ENCODE measurements at places on chromosomes 6 and 20.

- no peak for DNase-seq
These were observed 76.6 kb upstream of the PMEPA1 start for GRCh38 chr20:57786304-57786932.

DNA sequence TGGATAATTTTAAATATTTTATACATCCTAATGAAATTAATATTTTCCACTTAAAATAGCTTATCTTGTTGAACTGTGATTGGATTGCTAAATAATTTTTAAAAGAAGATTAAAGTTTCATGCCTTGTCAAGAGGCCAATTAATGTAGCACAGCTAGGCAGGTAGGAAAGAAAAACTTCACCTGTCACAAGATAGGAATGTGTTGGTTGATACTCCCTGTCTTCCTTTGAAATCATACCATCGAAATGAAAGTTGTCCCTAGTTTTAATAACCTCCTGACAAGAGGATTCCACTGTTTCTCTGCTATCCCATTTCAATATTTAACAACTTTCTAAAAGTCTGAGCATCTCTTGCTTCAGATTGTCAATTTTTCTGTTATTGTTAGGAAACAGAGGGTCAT is 80.8 kb downstream of the BMP6 start:
- no peak for DNase-seq

DNA sequence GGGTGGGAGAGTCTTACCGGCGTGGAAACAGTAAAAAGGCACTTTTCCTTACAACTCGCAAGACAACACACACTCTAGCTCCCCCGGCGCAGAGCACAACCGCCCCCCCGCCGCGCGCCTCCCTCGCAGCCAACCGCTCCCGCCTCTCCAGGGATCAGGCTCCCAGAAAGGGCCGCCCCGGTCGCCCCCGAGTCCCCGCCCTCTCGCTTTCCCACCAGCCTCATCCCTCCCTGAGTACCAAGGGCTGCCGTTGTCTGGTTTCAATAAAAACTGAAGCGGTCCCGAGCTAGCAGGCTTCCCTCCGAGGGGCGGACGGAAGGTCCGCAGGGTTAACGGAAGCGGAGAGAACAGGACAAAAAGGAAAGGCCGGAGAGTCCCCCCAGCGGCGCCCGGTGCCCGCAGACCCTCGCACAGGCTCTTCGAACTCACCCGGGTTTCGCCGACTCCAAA is 804 bp downstream of the ELOVL5 start:
- DNase-seq = peak; percentile 69

GRCh38 chr6:24080711-24081110 is 45.3 kb upstream of the NRSN1 start:
- DNase-seq = no peak

GRCh38 chr20:50335866-50336265 is 145.2 kb downstream of the CEBPB start:
- no peak for DNase-seq

GRCh38 chr6:152034631-152035030 is 227.1 kb downstream of the ESR1 start:
- DNase-seq = no peak

DNA sequence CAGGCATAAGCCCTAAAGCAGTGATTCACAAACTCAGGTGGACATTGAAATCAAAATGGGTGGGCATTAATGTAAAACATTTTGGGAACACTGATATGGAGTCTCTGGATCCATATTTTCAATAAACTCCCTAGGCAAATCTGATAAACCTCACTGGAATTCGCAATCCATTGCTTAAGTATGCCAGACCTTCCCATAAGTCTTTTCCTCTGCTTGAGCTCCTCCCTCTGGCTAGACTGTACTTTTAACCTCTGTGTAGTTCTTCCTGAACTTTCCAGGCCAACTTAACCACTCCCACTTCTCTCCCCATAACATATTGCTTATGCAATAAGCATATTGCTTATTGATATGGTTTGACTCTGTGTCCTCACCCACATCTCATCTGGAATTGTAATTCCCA is 629.7 kb upstream of the IMPG1 start:
- no peak for DNase-seq

DNA sequence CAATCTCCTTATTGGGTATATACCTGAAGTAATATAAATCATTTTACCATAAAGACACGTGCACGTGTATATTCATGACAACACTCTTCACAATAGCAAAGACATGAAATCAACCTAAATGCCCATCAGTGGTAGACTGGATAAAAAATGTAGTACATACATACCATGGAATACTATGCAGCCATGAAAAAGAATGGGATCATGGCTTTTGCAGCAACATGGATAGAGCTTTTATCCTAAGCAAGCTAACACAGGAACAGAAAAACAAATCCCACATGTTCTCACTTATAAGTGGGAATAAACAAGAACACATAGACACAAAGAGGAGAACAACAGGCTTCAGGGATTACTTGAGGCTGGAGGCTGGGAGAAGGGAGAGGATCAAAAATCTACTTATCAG is 208.3 kb upstream of the QKI start:
- DNase-seq = no peak

DNA sequence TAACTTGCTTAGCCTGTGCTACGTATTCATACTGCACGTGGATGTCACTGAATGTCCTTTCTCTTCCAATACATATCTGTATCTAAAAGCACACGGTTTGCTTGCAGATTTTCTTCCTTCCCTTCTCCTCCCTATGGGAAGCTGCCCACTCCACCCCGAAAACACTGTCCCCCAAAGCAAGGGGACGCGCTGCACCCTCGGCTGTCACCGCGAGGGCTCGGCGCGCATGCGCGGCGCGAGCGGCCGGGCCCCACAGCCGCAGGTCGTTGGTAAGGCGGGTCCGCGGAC is 659 bp downstream of the TMX4 start:
- DNase-seq = peak; percentile 83

GRCh38 chr6:36822506-36823269 is 16.6 kb downstream of the CPNE5 start:
- DNase-seq = peak; percentile 97

DNA sequence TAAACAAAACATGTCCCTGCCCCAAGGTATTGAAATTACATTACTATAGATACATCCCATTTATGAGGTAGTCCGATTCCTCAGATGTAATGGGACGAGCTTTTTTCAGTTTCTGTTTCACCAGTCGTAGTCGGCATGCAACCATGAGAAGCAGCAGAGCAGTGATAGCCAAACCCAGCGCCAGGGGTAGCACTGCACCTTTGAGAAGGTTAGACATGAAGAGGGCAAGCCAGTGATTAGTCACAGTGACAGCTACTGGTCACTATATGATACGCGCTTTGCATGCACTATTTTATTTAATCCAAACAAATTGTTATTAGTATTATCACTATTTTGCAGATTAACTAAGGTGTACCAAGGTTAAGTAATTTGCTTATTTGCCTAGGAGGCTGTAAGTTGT is 43.7 kb downstream of the LRP11 start:
- DNase-seq = no peak

GRCh38 chr6:42227173-42227850 is 9.7 kb upstream of the MRPS10 start:
- DNase-seq = no peak

- no peak for DNase-seq
These were observed 3.4 kb downstream of the EGFL8 start for GRCh38 chr6:32167761-32168262.

GRCh38 chr6:144305567-144305966 is 20.4 kb downstream of the UTRN start:
- DNase-seq = no peak

- no peak for DNase-seq
These were observed 188.3 kb downstream of the QKI start for GRCh38 chr6:163602851-163603250.

DNA sequence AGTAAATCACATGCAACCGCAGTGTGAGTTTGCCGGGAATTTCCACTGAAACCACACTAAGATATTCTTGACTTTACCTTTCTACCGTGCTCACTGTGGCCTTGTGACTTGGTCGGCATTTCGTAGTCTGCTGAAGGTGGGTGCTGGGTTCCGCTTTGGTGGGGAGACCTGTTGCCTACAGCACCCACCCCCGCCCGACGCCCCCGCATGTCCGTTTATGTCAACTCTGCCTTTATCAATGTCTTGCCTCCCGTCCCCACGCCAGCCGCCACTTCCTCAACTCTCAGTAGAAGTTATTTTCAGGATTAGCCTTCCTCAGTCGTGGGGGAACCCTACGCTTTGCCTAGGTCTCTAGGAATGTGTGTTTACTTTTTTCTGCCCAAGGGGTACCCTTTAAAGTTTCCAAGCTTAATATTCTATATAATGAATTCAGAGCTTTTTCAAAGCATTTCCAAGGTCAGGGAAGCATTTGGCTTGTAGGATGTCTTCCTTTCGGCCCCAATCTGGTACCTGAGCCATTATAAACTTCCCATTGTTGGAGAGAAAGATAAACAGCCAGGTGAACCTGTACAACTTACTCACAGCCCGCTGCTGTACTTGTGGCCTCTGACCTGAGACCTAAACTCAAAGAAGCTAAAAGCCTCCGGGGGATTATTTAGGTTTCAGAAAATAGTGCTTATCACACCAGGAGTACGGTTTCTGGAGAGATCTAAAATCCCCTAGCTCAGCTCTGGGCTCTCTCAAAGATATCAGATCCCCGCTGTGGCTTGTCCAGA is 54.2 kb downstream of the TBC1D7 start:
- DNase-seq = no peak

GRCh38 chr20:31856516-31856915 is 11.1 kb upstream of the FOXS1 start:
- no peak for DNase-seq

DNA sequence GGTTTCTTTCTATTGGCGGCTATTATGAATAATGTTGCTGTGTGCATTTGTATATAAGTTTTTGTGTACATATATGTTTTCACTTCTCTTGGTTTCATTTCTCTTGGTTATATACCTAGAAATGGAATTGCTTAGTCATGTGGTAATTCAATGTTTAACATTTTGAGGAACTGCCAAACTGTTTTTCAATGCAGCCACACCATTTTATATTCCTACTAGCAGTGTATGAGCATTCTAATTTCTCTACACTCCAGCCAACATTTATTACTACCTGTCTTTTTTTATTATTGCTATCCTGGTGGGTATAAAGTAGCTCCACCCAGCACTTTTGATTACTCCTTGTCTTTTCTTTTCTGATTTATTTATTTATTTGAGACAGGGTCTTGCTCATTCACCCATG is 54.8 kb downstream of the PHACTR2 start:
- no peak for DNase-seq

DNA sequence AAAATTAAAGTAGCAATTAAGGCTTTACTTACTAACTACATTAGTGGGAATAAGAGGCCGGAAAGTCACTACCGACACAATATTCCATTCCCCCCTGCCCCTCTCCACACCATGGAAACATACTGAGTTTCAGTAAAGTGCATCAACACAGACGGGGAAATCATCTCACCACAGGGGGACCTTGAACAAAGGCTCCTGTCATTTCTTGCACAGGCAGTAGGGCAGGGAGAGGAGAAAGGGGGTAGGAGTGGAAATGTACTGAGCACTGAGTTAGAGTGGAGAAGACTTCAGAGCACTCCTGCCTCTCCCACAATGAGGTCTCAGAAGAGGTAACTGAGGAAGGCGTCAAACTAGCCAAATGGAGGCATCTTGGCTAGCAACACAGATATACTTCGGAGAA is 1426.9 kb upstream of the EYS start:
- no peak for DNase-seq

- DNase-seq = no peak
These were observed 194.0 kb downstream of the PKHD1 start for GRCh38 chr6:51893366-51893765.

DNA sequence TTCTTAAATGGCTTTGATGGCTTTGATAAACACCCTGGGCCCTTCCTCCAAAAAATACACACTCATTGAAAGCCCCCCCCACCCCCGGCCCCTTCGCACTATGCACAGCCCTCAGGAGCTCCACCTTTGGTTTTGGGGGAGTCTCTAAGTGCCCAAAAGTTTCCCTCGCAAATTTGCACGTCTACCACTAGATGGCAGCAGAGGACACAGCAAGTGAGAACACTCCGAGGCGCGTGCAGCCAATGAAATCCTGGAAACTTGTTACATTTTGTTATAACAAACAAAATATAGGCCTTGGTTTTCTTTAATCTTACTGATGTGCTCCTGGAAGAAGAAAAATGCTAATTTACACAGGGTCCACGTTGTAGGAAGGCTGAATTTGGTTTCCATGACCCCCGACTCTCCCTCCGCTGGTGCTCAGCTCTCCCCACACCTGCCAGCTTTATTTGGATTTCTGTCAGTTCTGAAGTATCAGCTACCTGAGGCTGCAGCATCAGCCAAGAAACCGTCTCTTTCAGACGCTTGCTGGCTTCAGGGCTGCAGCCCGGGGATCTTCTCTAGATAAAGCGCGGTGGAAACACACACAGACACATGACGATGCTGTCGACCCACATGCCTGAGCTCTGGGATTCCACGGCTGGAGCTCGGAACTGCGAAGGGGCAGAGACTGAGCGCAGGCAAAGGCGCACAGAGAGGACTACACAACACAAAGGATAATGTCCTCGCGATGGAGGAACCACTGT is 148.3 kb upstream of the RPS6KA2 start:
- DNase-seq = peak; percentile 48

- DNase-seq = peak; percentile 89
These were observed 5.6 kb downstream of the PCMTD2 start for GRCh38 chr20:64261138-64261537.

DNA sequence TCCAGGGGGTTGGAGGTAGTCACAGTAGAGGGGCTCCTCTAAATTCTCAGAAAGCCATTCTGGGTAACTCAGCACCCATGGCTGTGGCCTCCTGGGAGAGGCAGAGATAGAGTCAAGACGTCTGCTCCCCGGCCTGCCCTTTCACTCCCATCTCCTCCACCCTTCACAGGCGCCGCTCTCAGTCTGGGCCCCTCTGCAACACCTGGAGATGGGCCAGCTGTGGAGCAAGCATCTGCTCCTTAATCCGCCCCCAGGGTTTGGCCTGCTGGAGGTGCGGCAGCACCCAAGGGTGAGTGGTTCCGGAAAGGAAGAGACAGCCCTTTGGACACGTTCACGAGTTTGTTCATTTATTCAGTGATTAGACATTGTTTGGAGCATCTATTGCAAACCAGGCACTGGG is 271.3 kb downstream of the BMP7 start:
- DNase-seq = no peak

- peak; percentile 54 for DNase-seq
These were observed 182.4 kb upstream of the MCHR2 start for GRCh38 chr6:100176311-100176950.

- no peak for DNase-seq
These were observed 12.7 kb upstream of the GSTA3 start for GRCh38 chr6:52922161-52922560.

DNA sequence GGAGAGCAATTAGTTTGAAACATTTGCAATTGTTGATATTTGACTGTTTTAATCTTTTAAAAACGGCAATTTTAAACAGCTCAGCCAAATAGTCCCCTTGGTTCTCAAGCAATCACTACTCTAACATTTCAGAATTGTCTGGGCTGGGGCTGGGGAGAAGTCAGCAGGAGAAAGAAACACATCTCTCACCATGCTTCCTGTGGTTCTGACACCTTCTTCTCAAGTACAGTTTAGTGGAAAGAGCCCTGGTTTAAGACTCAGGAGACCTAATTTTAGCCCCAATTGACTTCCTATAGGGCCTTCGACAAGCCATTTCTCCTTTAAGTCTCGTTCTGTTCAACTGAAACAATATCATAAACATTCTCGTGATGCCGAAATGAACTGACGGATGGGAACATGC is 168.4 kb upstream of the CDYL start:
- no peak for DNase-seq

- peak; percentile 82 for DNase-seq
These were observed 914 bp upstream of the RANBP9 start for GRCh38 chr6:13712599-13712898.

Data from endothelial cell of umbilical vein (primary cell).